Activated naive CD8-positive, alpha-beta T cell treated with anti-CD3 and anti-CD28 coated beads, Interleukin-2, amount 10 ng/mL, durations not matched to agents 7 days and 5 days (primary cell): ENCODE measurements at places on chromosomes 5 and 9. TPM values are rescaled to one million over a fixed set of nuclear protein-coding genes. Genes with fewer than 3 reads are reported as not detected.

GRCh38 chr9:90517103-90517502 is 125.5 kb downstream of the DIRAS2 start:
- no peaks in the 10 kb centered on the region for H3K4me1 ChIP-seq
- no peaks in the 10 kb centered on the region for H3K36me3 ChIP-seq
- H3K27ac ChIP-seq = no peak overlapping the region
- DNase-seq = no peak
- H3K4me3 ChIP-seq = no peak overlapping the region
- H3K27me3 ChIP-seq = peaks cover 22% of the 10 kb centered on the region

The VCAN gene
- total RNA-seq = 0.44 TPM

GRCh38 chr9:117343427-117343826 is 71.4 kb downstream of the ASTN2 start:
- no peak for DNase-seq
- no peaks in the 10 kb centered on the region for H3K27me3 ChIP-seq
- H3K36me3 ChIP-seq = no peaks in the 10 kb centered on the region
- H3K4me3 ChIP-seq = no peak overlapping the region

The F2RL2 gene
- total RNA-seq = not detected

DNA sequence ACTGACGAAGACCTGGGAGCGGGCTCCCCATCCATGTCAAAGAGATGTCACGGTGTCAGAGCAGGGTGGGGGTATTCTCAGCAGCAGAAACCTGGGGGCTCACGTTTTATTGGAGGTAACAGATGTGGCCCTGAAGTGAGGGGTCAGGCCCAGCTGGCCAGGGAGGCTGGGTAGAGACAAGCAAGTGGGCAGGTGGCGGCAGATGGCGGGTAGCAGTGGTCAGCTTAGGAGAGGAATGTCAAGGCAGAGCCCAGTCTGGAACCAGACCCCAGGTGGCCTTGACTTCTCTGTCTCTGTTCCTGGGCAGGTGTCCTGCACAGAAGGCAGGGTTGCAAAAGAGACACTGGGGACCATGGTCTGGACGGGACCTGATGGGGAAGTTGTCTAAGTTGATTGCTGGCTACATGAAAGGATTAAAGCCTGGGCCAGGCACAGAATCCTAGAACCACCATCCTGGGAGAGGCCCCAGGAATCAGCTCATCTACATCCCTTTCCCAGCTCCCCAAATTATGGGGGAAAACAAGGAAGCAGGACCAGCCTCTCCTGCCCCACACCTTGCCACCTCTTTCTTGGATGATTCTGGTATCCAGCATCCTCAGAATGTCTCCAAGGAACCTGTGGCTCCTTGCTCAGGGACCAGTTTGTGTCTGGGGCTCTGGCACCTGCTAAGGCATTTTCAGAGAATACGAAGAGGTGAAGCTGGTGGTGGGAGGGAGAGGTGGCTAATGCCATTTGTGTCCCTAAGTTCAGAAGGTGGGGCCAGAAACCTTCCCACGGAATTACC is 72.5 kb downstream of the AMBP start:
- no peak overlapping the region for H3K27ac ChIP-seq
- H3K36me3 ChIP-seq = no peaks in the 10 kb centered on the region
- DNase-seq = peak; percentile 4
- H3K27me3 ChIP-seq = no peaks in the 10 kb centered on the region

GRCh38 chr5:105430516-105430915 is 1867.9 kb upstream of the NUDT12 start:
- no peak overlapping the region for H3K27ac ChIP-seq
- no peak overlapping the region for H3K4me3 ChIP-seq
- no peaks in the 10 kb centered on the region for H3K36me3 ChIP-seq

The PRR16 gene
- not detected for total RNA-seq

- H3K36me3 ChIP-seq = no peaks in the 10 kb centered on the region
- H3K4me1 ChIP-seq = peaks cover 6% of the 10 kb centered on the region
- no peak for DNase-seq
- no peak overlapping the region for H3K27ac ChIP-seq
These were observed 2.7 kb downstream of the GPX8 start for GRCh38 chr5:55162666-55163065.

The CORO2A gene
- total RNA-seq = 12.0 TPM

The PAX5 gene
- 1.1 TPM for total RNA-seq

The SPOCK1 gene
- not detected for total RNA-seq

The C9 gene
- total RNA-seq = not detected

- peaks cover 2% of the 10 kb centered on the region for H3K27me3 ChIP-seq
- peaks cover 24% of the 10 kb centered on the region for H3K36me3 ChIP-seq
- peaks cover 15% of the 10 kb centered on the region for H3K4me1 ChIP-seq
- peak overlapping the region; percentile 95 for H3K27ac ChIP-seq
- DNase-seq = peak; percentile 61
- H3K4me3 ChIP-seq = peak overlapping the region; percentile 95
These were observed 696 bp downstream of the ZFP62 start for GRCh38 chr5:180860273-180860886.

DNA sequence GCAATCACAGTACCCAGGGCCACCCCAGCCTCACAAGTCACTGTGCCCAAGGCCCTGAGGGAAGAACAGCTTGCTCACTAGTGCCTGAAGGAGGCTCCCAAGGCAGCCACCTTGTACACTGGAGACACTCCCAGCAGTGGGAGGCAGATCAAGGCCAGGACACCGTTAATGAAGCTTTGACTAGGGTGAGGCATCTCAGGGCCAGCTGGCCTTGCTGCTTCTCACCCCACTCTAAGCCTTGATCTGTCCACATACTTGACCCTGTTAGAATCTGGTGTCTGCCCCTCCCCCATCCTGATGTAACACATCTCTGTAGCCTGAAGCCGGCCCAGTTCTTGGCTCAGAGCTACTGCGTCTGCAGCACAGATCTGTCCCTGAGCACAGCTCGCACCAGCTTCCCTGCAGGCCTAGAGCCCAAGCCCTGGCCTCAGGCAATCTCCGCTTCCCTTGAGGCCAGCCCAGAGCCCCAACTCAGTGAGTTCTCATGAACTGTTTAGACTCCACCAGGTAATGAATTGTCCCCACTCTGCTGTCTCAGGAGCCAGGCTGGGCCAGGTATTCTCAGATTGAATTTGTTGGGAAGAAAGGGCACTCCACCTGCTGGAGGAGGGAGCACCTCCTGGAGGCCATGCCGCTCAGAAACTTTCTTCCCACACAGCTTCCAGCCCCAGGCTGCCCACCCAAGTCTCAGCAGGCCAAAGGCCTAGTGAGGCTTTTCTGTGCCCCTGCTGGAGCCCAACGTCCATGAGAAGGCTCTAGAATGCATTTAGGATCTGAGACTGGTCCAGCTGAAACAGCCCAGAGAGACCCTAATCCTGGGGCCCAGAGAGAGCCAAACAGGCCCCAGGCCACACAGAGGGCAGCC is 13.4 kb upstream of the JADE2 start:
- H3K4me3 ChIP-seq = no peak overlapping the region
- no peaks in the 10 kb centered on the region for H3K27me3 ChIP-seq
- H3K4me1 ChIP-seq = peaks cover 12% of the 10 kb centered on the region

The WHRN gene
- 10.5 TPM for total RNA-seq

The IRX1 gene
- not detected for total RNA-seq

DNA sequence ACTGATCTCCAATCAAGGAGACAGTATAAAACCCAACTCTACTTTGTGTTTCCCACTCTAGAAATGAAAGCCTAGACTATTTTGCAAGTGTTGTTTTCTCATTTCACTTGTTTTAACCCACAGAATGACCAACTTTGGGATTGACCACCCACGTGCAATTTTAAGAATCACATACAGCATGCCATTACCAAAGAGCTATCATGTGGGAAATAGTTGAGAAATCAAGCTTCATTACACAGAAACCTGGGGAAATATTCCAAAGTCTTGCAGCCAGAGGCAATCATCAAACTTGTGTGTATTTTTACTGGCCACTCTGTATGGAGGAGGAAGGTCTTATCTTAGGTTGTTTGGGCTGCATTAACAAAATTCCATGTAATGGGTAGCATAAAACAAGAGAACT is 451.4 kb upstream of the DAB2 start:
- H3K4me1 ChIP-seq = no peaks in the 10 kb centered on the region
- peaks cover 2% of the 10 kb centered on the region for H3K27me3 ChIP-seq
- DNase-seq = no peak
- H3K4me3 ChIP-seq = no peak overlapping the region
- H3K36me3 ChIP-seq = no peaks in the 10 kb centered on the region
- no peak overlapping the region for H3K27ac ChIP-seq

DNA sequence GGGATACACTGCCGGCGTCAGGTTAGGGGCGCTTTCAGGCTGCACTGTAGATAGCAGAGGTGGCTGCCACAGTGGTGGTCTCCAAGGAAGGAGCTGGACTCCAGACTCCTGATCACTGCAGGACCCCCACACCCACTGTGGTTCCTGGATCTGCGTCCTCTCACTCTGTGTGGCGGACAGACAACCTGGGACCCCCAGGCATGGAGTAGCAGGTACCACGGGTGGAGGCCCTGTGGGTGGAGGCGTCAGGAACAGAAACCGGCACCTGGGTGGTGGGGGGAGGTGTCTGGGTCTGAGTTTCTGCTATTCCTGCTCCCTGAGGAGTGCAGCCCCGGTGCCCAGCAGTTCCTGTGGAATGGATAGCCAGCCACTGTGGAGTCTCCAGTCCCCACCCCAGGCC is 75.1 kb upstream of the PCAT7 start:
- no peaks in the 10 kb centered on the region for H3K36me3 ChIP-seq
- H3K27me3 ChIP-seq = peaks cover 33% of the 10 kb centered on the region
- no peaks in the 10 kb centered on the region for H3K4me1 ChIP-seq
- no peak for DNase-seq

The SHOC1 gene
- not detected for total RNA-seq

The SCGB3A1 gene
- total RNA-seq = 7.1 TPM

The TNFSF8 gene
- total RNA-seq = 54.2 TPM

DNA sequence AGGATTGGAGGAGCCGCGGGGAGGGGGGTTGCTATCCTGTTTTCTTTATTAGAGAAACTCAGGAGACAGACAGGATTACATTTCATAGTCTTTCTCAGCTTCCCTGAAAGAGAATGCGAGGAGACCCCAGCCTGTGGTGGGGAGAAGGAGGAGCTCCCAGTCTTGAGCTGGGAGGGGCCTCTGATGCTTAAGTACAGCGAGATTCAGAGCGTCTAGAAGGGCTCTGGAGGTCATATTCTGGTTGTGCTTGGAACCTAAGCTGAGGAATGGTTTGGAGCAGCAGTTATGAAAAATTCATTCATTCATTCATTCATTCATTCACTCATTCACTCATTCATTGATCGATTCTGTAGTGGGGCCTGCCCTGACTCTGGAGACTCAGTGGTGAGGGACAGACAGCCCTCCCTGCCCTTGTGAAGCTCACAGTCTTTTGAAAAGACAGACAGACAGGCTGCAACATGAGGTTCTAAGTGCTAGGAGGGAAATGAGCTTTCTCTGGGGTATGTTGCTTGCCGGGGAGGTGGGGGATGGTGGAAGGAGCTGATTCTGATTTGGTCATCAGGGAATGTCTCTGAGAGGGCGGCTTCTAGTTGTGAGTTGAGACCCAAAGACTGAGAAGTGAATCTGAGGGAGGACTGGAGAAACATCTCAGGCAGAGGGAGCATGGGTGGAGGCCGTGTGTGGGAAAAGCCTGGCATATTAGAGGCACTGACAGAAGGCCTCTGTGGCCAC is 2.5 kb upstream of the SPRY4 start:
- peaks cover 17% of the 10 kb centered on the region for H3K4me1 ChIP-seq
- H3K4me3 ChIP-seq = no peak overlapping the region
- H3K36me3 ChIP-seq = no peaks in the 10 kb centered on the region
- H3K27me3 ChIP-seq = peaks cover 41% of the 10 kb centered on the region
- H3K27ac ChIP-seq = no peak overlapping the region
- no peak for DNase-seq

GRCh38 chr5:143673676-143674468 is 138.1 kb upstream of the HMHB1 start:
- no peak overlapping the region for H3K4me3 ChIP-seq
- H3K27ac ChIP-seq = no peak overlapping the region
- H3K36me3 ChIP-seq = no peaks in the 10 kb centered on the region
- H3K4me1 ChIP-seq = peaks cover 1% of the 10 kb centered on the region

DNA sequence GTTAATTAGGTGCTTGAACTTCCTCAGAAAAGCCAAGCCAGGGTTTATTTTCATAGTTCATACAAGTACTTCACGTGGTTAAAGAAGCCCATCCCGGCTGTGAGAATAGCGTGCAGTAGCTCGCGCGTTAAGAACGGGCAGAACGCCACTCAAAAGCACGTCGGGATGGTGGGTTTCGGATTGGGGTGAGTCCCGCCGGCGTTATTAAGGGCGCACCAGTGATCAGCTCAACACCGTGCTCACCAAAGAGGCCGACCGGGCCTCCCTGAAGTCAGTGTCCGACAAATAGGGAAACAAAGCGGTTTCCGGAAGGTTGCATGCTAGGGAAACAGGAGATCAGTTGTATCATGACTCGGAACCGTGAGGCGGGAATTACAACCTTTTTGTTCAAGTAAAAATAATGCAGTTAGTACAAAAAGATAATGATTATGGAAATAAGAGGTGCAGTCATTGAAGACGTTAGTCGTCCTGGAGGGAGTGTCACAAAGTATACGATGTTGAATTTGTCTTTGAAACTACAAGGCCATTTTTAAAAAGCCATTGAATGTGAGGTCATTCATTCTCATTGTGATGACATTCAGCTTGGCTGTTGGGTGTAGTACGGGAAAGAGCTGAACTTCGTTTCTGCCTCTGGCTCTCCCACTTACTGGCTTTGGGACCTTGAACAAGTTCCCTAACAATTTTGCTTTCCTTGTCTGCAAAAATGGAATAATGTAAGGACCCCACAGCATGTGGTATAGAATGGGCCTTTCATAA is 992 bp downstream of the SETD9 start:
- no peak for DNase-seq
- peak overlapping the region; percentile 79 for H3K27ac ChIP-seq
- H3K4me3 ChIP-seq = peak overlapping the region; percentile 96
- peaks cover 18% of the 10 kb centered on the region for H3K4me1 ChIP-seq
- H3K36me3 ChIP-seq = peaks cover 6% of the 10 kb centered on the region

DNA sequence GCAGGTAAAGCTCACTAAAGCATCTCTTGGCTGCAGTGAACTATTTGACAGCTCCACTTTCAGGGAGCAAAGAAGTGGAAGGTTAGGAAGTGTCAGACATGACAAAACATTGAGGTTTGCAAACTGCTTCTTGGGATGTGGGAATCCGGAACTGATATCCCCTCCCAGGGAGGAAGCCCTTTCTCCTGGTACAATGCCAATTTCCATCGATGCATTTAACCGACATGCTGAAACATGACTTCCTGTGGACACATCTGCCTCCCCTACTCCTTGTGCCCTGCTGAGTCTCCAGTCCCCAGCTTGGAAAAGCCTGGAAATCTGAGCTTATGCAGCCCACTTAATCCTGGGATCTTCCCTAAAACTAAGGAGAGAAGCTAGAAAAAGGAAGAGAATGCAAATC is 323.1 kb upstream of the DAP start:
- peaks cover 2% of the 10 kb centered on the region for H3K27me3 ChIP-seq
- no peaks in the 10 kb centered on the region for H3K4me1 ChIP-seq
- DNase-seq = no peak
- no peak overlapping the region for H3K27ac ChIP-seq
- no peaks in the 10 kb centered on the region for H3K36me3 ChIP-seq
- H3K4me3 ChIP-seq = no peak overlapping the region
